ENCODE measurements at places on chromosomes 3 and 15.
A peak's percentile ranks its signal among the peaks of the same experiment; 100 is the strongest.

GRCh38 chr3:39362192-39362591 is 21.0 kb upstream of the SLC25A38 start:
- DNase-seq = no peak

DNA sequence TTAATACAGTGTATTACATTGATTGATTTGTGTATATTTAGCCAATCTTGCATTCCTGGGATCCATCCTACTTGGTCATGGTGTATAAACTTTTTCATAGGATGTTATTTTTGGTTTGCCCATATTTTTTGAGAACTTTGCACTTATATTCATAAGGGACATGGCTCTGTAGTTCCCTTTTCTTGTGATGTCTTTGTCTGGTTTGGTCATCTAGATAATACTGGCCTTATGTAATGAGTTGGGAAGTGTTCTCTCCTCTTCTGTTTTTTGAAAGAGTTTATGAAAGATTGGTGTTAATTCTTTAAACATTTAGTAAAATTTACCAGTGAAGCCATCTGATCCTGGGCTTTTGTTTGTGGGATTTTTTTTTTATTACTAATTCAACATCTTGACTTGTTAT is 9.6 kb downstream of the CHST13 start:
- no peak for DNase-seq

DNA sequence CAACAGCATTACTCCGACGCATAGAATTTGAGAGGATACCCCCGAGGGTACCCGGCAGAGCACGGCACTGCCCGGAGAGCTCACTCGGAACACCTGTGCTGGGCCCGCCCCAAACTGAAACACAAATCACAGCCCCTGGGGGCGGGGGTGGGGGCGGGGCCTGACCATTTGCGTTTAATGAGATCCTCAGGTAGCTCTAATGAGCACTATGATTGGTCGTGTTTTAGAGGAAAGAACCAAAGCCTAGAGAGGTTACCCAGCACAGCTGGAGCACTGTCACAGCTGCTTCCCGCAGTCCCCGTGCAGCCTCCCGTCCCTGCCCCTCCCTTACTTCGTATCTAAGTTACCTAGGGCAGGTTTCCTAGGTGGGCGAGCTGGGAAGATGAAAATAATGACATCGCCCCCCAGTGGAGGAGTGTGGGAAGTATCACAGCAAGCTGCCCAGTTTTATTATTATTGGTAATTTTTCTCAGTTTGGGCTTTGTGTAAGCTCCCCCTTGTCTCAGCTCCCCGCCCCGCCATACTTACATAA is 187.1 kb downstream of the PDE8A start:
- peak; percentile 42 for DNase-seq

- DNase-seq = no peak
These were observed 735.0 kb downstream of the ROBO1 start for GRCh38 chr3:79032686-79033318.

All from liver (tissue), 10 donors.